ENCODE measurements at places on chromosomes 16 and 17. TPM values are rescaled to one million over a fixed set of nuclear protein-coding genes. Genes with fewer than 3 reads are reported as not detected.
A peak's percentile ranks its signal among the peaks of the same experiment; 100 is the strongest.

DNA sequence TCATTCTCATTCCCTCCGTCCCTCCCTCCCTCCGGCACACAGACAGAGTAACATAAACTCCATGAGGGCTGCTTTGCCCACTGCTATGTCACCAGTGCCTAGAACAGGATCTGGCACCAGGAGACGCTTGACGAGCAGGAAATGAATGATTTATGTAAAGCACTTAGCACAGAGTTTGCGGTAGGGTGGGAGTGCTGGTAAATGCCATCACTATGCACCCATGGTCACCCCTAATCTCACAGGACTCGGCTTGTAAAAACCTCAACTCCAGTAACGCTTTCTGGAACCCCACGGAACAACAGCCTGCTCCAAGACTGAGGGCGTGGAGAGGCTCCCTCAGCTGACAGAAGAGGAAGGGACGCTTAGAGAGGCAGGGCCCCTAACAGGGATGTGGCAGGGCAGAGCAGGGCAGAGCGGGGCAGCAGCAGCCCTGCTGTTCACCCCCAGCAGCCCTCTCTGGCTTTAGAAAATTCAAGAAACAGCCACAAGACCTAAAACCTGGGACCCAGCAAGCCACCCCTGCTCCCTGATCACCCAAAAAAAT lies 156.9 kb downstream of the C16orf78 start:
- peak; percentile 53 for DNase-seq

GRCh38 chr17:47214931-47215330 lies 5.8 kb downstream of the MYL4 start:
- DNase-seq, result no peak

- DNase-seq, result no peak
Observed at GRCh38 chr17:5464717-5465507, 3.9 kb downstream of the DHX33 start.

GRCh38 chr16:86523166-86523740 lies 12.9 kb downstream of the FOXF1 start:
- DNase-seq, result no peak

GRCh38 chr17:5122586-5123342 lies 6.9 kb downstream of the USP6 start:
- DNase-seq, result no peak

DNA sequence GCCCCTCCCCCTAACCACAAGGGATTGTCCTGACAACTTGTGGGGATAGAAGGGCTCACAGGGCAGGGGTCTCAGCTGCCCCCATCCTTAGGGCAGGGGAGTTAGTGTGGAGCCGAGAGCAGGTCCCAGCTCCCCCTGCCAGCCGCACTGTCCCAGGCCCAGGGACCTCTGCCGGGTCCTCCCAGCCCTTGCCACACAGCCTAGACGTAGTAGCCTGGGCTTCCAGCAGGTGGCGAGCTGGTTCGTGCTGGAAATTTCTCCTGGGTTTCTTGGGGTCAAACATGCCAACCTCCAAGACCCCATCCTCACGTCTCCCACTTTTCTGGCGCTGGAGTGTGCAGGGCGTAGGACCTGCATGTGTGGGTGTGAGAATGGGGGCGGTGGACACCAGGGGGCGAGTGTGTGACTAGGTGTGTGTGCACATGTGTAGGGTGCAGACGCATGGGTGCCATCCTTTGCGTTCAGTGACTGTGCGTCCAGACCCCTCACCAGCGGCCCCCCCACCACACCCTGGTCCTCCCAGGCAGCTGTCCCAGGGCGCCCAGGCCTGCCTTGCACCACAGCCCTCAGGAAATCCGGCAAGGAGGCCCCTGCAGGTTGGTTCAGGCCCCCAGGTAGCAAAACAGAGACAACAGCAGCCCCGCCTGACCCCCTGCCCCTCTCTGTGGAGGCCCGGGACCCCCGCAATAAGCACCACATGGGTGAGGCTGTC lies 29.5 kb downstream of the SBK1 start:
- DNase-seq, result peak; percentile 42

- no peak for DNase-seq
Observed at GRCh38 chr16:28003923-28004322, 59.6 kb downstream of the GSG1L start.

DNA sequence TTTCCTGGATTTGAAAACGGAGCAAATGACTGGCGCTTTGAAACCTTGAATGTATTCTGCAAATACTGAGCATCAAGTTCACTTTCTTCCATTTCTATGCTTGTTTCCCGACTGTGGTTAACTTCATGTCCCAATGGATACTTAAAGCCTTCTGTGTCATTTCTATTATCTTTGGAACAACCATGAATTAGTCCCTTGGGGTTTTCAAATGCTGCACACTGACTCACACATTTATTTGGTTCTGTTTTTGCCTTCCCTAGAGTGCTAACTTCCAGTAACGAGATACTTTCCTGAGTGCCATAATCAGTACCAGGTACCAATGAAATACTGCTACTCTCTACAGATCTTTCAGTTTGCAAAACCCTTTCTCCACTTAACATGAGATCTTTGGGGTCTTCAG lies 32.3 kb downstream of the BRCA1 start:
- DNase-seq, result no peak

- no peak for DNase-seq
Observed at GRCh38 chr16:50298591-50299507, 32.5 kb downstream of the ADCY7 start.

GRCh38 chr17:44546671-44547606 lies 10.3 kb upstream of the FZD2 start:
- DNase-seq, result no peak

DNA sequence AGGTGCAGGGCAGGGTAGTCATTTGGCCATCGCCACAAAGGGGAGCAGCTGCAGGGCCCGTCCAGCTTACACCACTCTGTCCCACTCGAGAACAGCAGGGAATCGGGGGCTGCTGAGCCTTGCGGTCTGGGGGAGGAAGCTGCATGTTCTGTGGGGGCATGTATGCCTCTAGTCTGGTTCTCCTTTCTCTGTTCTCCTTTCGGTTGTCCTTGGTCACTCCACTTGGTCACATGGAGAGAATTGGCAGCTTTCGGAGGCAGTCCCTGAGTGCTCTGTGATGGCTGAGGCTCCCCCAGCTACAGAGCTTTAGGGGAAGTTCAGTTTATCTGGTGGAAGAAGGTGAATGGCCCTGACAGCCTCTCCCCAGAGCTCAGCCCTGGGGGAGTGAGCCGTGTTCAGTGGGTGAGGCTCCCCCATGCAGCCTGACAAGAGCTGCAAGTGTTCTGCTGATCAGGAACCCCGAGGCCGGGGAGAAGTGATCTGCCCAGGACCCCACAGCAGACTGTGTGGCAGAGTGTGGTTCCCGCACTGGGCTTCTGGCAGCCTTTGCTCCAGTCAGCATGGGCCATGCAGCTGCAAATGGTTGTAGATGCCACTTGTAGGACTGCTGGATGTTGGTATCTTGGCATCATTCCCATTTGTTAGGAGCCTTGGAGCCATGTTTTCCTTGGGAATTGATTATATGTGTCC lies 22.3 kb upstream of the SMPD3 start:
- DNase-seq, result no peak

- no peak for DNase-seq
Observed at GRCh38 chr16:50594308-50595260, 46.4 kb downstream of the NKD1 start.

GRCh38 chr16:23182679-23183542 lies at the start of gene SCNN1G:
SCNN1G (plus strand) TSS chr16:23182745; CDS start chr16:23186272, 3,527 bp downstream.
- DNase-seq, result no peak

DNA sequence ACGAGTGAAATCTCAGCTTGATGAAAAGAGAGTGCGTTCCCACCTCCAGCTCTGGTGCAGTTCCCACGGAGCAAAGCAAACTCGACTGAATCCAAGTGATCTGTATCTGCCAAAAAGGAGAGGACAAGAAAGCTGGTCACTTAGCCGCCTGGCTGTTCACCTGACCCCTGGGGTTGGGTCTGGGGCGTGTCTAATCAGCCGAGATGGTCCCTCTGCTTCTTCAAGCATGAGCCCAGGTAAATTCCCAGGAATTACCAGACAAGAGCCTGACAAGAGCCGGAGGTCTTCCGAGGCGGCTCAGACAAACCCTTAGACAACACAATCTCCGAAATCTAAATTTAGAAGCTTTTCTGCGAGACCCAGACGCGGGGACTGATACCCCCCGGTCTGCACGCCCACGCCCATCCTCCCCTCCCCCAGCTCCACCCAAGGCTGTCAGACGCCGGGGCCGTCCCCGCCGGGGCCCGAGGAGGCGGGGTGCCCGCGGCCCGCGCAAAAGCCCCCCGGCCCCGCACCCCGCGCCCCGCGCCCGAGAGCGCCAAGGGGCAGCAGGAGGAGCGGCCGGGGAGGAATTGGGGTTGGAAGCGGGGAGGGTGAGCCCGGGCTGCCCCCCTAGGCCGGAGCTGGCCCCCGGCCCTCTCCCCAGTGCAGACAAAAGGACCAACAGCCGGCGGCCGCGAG lies 674 bp downstream of the ZNF821 start:
- DNase-seq, result peak; percentile 39

DNA sequence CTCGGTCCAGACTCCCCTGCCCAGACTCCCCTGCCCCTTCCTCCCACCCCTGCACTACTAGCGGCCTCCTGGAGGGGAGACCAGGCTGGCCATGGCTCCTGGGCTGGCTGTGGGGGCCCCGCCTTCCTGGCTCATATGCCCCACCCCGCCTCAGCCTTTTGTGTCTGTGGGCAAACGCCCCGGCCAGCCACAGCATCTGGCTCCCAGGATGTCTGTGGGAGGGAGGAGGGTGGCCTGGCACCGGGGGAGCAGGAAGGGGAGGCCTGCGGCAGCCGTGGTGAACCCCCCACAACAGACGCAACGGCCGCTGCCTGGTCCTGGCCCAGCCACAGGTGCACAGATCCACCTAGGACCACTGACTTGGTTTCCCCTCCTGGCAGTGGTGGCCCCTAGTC lies 32.9 kb downstream of the BAHCC1 start:
- DNase-seq, result no peak

DNA sequence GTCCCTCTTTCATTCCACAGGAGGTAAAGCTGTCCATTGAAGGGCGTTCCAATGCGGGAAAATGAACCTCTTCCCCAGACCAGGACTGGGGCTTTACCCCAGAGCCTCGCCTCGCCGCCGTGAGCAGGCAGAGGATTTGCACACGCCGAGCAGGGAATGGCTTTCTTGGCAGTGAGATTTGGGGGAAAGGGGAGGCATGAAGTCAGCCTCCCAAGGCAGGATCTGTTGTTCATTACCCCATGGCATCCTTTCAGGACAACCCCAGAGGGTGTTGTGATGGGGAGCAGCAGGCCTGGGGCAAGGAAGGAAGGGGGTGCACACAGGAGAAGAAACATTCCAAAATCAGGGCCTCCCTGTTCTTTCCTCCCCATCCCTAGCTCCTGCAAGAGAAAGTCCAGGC lies 6.0 kb downstream of the ATXN1L start:
- no peak for DNase-seq

GRCh38 chr16:28609631-28610594 lies at the start of gene SULT1A1:
SULT1A1 (minus strand) TSS chr16:28610044; CDS start chr16:28608855, 1,189 bp downstream.
- DNase-seq, result no peak

- no peak for DNase-seq
Observed at GRCh38 chr16:72609933-72610332, 438.0 kb upstream of the PMFBP1 start.

GRCh38 chr17:18016426-18016825 lies 22.5 kb downstream of the ATPAF2 start:
- no peak for DNase-seq

- no peak for DNase-seq
Observed at GRCh38 chr17:79806863-79807720, 10.2 kb upstream of the CBX8 start.

GRCh38 chr17:66963909-66964771 lies at the start of gene CACNG4:
CACNG4 (plus strand) TSS chr17:66964707; CDS start chr17:66964912, 205 bp downstream.
- no peak for DNase-seq

GRCh38 chr16:8589900-8590688 lies at the start of gene TMEM114:
TMEM114 (minus strand) TSS chr16:8590511; CDS start chr16:8589838, 673 bp downstream.
- DNase-seq, result no peak

- no peak for DNase-seq
Observed at GRCh38 chr17:55699181-55699860, 23.3 kb downstream of the TMEM100 start.

DNA sequence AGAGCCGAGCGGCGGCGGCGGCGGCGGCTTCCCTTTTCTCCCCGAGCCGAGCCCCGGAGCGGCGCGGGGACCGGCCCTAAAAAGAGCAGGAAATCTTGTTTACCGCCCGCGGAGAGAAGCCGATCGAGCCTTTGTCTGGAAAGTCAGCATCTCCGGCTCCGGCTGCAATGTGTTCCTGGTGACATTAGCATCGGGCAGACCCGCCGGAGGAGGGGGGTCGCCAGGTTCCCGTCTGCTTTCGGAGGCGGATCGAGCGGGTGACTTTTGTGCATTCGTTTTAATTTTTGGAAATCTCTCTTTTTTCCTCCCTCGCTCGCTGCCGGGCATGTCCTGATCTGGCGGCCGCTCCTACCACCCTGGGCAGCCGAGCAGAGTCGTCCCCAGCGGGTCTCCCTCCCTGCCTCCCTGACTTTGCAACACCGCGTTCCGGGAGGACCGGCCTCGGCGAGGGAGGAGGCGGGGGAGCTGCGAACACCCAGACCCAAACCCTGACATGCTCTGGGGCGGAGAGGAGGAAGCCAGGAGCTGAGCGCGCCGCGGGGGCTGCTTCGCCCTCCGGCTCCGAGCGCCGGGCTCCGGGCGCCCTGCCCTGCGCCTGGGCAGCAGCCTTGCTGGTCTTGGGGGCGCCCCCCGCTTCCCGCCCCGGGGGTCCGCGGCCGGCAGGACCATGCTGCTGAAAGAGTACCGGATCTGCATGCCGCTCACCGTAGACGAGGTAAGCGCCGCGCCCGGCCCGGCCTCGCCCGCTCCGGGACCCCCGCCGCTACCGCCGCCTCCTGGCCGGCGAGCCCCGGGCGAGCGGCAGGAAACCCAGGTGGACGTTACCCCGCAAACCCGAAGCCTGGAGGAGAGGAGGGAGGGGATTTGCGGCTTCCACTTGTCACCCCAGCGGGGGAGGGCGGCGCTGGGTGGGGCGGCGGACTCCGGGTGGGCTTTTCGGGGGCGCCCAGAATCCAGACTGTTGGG lies 690 bp downstream of the PITPNC1 start:
- DNase-seq, result no peak

DNA sequence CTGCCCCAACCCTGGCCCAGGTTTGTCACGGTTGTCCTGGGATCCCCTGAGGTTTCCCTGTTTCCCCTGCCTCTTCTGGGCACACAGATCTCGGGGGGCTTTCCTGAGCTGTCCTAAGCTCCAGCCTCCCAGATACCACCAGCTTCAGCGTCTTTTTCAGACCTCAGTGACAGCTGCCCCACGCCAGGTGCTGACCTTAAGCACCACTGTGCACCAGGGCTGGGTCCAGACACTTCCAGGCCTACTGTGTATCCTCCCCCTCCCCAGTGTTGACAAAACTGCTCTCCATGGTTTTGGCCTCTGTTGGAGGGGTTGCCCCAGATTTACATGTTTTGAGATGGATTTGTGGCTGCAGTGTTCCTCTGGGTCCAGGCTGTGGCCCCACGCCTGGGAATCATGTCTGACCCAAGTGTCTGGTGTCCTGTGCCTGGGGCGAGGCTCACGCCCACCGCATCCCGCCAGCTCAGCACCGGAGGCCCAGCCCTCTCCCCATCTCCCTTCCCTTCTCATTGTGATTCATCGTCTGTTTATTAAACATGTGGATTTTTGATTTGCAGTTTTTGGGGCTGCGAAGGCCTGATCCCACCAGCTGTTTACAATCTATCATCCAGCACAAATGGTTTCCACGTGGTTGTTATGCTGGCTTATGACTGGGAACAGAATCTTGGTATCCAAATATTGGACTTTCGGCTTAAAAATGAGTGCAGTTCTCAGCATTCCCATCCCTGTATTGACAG lies 82.1 kb downstream of the METRNL start:
- no peak for DNase-seq

Gene CHST5
- total RNA-seq, result not detected

Gene CRYBA1
- 0.38 TPM for total RNA-seq

Gene TEKT1
- 0.05 TPM for total RNA-seq

Gene ALOX12B
- 0.42 TPM for total RNA-seq

Gene NAGS
- total RNA-seq, result 1.3 TPM

Gene CCL2
- 46.1 TPM for total RNA-seq

Gene PIGS
- 25.5 TPM for total RNA-seq

Gene FKBP10
- 9.1 TPM for total RNA-seq

Gene MT1H
- 0.85 TPM for total RNA-seq

Gene DPEP3
- 0.14 TPM for total RNA-seq

Data from thymus (tissue), 14 donors.